ENCODE measurements at places on chromosomes 4 and X.

DNA sequence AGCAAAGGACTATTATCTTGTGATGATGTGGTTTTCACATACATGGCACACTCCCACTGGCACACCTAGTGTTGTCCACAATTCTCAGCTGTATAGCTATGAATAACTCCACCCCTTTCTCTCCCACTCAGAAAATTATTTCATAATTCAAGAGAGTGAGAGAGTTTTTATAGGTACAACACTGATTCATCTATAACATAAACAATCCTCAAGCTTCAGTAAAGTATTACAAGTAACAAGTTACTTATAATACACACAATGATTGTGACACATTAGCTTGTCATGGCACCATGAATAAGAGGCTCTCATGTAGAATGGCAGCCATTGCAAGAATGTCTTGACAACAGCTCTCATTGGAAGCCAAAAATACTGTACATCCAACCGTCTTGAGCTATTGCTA is 43.9 kb downstream of the RAB40A start:
- H3K27me3 ChIP-seq: no peaks in the 10 kb centered on the region
- H3K4me3 ChIP-seq: no peak overlapping the region
- no peak overlapping the region for H3K27ac ChIP-seq
- H3K36me3 ChIP-seq: no peaks in the 10 kb centered on the region
- no peaks in the 10 kb centered on the region for H3K4me1 ChIP-seq

DNA sequence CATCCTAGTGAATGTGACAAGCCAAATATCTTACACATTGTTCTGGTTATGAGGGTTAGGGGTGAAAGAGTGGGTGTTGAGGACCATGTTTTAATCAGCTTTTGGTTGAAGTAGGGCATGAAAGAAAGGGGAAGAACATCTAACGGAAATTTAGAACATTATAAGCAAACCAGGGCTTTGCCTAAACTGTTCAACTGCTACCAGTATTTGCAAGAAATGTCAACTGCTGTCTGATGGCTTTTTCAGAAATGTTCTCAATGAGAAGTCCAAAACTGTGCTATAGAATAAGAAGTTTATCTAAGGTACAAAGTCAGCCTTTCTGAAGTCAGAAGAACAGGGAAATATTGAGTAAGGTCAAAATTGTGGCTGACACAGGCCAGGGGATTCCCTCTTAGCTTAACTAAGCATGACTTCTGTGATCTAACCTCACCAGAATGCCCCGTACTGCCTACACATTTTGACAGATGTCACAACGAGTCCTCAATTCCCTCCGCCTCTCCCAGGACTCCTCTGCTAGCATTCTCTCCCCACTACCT is 67.1 kb downstream of the DTHD1 start:
- no peaks in the 10 kb centered on the region for H3K36me3 ChIP-seq
- no peak for DNase-seq
- no peaks in the 10 kb centered on the region for H3K27me3 ChIP-seq
- no peaks in the 10 kb centered on the region for H3K4me1 ChIP-seq

DNA sequence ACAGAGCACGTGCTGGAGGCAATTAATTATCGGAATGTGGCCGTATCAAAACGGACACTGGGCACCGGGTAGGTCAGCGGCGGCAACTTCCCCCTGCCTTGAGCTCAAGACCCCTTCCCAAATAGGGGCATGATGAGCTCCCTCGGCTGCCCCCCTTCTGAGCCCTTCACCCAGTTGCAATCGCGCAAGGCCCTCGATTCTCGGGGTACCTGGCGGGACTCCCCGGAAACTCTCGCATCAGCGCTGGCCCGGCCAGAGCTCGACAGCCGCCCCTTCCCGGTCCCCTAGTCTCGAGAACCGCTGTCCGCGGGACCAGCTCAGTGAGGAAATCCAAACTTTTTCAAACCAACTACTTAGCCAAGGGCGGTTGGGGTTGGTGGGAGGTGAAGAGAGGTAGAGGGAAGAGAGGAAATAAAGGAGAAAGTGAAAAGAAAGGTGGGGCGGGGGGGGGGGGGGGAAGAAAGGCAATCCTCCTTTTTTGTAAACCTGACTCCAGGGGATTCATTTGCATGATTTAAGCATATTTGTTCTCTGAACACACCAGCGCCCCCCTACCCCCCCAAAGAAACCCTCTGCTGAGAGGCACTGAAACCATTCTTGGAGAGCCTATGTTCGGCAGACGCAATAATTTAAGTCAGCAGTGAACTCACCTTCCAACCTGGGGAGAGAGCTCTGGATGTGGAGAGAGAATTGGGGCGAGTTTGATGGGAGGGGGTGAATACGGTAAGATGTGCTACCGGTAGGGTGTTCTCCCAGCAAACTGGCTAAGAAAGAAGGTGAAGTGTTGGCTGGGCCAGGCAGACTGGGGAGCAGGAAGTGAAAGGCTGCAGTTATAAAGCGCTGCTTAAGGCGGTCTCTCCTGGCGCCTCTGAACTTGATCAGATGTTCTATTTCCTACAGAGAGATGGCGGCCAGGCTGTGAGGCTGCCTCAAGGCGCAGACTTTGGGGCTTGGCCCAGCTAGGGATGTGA is 2.0 kb upstream of the ZIC3 start:
- peaks cover 16% of the 10 kb centered on the region for H3K27me3 ChIP-seq
- DNase-seq: no peak
- H3K4me1 ChIP-seq: peaks cover 7% of the 10 kb centered on the region
- H3K27ac ChIP-seq: no peak overlapping the region
- no peaks in the 10 kb centered on the region for H3K36me3 ChIP-seq
- H3K4me3 ChIP-seq: no peak overlapping the region

DNA sequence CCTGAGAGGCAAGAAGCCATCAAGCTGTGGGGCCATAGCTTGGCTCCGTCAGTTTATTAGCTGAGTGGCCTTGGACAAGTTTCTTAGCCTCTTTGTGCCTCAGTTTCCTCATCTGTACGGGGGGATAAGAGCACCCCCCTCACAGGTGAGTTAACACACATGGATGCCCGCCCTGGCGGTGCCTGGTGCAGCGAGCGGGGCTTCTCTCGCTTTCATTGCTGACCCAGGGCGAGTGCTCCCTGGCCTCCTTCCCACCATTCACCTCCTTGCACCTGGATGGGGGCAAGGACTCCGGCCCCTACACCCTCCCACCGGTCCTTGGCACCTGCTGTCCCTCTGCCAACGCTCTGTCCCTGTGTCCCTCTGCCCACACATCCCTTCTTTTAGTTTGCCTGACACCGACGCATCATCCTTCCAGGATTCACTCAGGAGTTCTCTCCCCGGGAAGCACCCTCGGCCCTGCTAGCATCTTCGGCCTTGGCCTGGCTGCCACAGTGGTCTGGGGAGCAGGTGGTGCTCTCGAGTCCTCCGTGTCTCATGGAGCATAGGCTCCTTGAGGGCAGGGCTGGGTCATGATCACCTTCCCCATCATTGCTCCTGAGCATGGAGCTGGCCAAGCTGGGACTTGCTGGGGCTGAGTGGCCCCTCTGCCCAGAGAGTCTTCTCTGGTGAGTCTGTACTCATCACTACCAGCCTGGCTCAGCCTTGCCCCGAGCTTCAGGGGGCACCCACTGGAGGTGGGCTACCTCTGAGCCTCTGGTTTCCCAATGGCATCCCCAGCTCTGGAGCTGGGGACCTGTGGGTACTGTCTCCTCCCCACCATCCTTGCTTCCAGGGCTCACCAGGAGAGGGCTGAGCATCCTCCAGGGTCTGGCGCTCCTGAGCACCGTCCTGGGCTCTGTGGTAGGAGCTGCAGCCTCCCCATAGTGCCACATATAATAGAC is 53.8 kb upstream of the SORCS2 start:
- no peak for DNase-seq
- peaks cover 12% of the 10 kb centered on the region for H3K27me3 ChIP-seq
- H3K4me3 ChIP-seq: no peak overlapping the region
- H3K4me1 ChIP-seq: peaks cover 12% of the 10 kb centered on the region
- no peak overlapping the region for H3K27ac ChIP-seq
- H3K36me3 ChIP-seq: no peaks in the 10 kb centered on the region

DNA sequence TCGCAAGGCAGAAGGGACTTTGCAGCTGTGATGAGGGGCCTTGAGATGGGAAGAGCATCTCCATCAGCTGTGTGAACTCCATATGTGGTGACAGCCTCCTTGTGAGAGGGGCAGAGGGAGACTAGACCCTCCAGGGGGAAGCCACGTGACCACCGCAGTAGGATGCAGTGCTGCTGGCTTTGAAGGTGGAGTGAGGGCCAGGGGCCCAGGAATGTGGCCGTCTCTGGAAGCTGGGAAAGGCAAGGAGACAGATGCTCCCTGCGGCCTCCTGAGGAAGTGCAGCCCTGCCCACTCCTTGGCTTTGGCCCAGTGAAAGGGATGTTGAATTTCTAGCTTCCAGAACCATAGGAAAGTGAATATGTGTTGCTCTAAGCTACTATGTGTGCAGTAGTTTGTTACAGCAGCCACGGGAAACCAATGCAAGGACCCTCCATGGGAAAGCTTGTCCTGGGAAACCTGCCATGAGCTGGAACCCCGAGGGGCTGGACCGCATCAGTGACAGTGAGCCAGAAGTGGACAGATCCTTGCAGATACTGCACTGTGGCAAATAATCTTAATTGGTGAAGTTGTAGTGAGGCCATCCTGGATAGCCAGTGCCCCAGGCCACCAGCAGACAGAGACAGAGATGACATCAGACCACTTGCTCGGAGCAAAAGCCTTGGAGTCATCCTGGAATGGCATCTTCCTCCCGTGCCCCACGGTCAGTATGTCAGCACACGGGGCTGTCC is 35.4 kb upstream of the SORCS2 start:
- DNase-seq: no peak
- peaks cover 24% of the 10 kb centered on the region for H3K4me1 ChIP-seq

DNA sequence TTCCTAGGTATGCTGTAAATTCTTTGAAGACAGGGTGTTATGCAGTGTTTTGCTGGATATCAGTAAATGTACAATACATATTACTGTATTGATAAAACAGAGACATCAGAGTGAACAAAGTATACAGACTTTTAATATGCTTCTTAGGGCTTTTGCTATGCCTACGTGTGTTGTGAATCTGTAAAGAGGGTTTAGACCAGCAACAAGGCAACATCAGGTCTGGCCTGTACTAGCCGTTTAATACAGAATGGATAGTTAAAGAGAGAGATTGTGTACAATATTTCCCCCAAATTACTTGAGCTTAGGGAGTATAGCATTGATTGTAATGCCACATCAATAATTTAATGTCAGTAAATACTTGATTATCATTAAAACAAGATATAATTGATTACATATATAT is 75.2 kb downstream of the PAQR3 start:
- no peak for DNase-seq
- H3K27ac ChIP-seq: no peak overlapping the region
- H3K27me3 ChIP-seq: no peaks in the 10 kb centered on the region
- no peaks in the 10 kb centered on the region for H3K4me1 ChIP-seq

DNA sequence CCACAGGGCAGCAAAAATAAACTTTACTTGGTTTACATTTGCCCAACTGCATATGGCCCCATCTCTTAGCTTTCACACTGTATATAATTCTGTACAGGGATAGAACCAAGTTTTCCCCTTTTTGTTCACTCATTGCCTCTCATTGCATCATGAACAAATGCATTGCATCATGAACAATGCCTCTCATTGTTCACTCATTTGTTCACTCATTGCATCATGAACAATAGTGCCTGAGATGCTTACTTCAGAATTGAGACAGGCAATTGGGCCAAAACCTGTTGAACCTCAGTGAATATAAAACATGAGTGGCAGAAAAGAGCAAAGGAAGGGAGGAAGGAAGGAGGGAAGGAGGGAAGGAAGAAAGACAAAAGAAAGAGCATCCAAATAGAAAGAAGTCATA is 98.2 kb downstream of the SOWAHB start:
- no peaks in the 10 kb centered on the region for H3K36me3 ChIP-seq
- DNase-seq: no peak
- H3K4me1 ChIP-seq: peaks cover 18% of the 10 kb centered on the region
- H3K27ac ChIP-seq: no peak overlapping the region
- H3K27me3 ChIP-seq: no peaks in the 10 kb centered on the region
- H3K4me3 ChIP-seq: no peak overlapping the region

GRCh38 chr4:118836301-118837120 is 585 bp upstream of the SEC24D start:
- DNase-seq: no peak
- no peaks in the 10 kb centered on the region for H3K4me1 ChIP-seq
- peak overlapping the region; percentile 88 for H3K4me3 ChIP-seq

DNA sequence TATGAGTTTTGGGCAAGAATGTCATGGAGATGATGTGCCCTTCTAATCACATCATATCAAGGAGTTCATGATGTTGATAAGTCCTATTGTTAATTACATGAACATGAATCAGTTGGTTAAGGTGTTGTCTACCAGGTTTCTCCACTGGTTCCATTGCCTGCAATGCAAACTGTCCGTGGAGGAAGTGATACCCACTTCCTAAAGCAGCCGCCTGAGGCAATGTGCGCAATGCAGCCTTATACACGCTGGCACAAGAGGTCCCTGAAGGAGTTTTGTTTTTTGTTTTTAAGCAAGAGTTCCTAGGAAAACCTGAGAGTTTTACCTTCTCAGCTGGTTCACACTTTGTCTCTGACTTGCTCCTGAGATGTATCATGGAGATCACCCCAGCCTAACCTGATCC is 5.9 kb upstream of the GPKOW start:
- no peak overlapping the region for H3K4me3 ChIP-seq
- H3K27me3 ChIP-seq: no peaks in the 10 kb centered on the region
- no peak for DNase-seq
- H3K4me1 ChIP-seq: no peaks in the 10 kb centered on the region
- H3K36me3 ChIP-seq: no peaks in the 10 kb centered on the region

- no peaks in the 10 kb centered on the region for H3K4me1 ChIP-seq
- no peaks in the 10 kb centered on the region for H3K36me3 ChIP-seq
- DNase-seq: no peak
- no peaks in the 10 kb centered on the region for H3K27me3 ChIP-seq
- H3K4me3 ChIP-seq: no peak overlapping the region
- H3K27ac ChIP-seq: no peak overlapping the region
Observed at GRCh38 chrX:3449287-3449686, 102.8 kb upstream of the MXRA5 start.

DNA sequence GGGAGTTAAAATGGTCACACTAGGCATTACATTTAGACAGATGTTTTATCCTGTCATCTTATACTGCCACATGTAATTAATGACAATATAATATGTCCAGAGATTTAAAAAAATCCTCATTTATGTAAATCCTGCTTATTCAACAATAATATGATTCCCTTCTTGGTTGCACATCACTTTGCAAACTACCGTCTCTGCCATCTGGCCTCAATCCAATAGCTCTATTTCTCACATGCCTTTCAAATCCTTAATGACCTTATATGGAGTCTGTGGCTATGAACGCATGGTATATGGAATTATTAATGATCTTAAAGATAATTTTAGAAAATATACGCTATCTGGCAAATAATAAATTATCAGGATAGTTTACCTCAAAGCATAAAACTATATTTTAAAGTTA is 144.5 kb downstream of the NPNT start:
- H3K27me3 ChIP-seq: no peaks in the 10 kb centered on the region
- no peak overlapping the region for H3K27ac ChIP-seq
- no peak for DNase-seq
- no peaks in the 10 kb centered on the region for H3K36me3 ChIP-seq

- H3K4me1 ChIP-seq: peaks cover 6% of the 10 kb centered on the region
- no peaks in the 10 kb centered on the region for H3K27me3 ChIP-seq
- no peak overlapping the region for H3K4me3 ChIP-seq
- H3K36me3 ChIP-seq: no peaks in the 10 kb centered on the region
- no peak for DNase-seq
Observed at GRCh38 chrX:117998171-117998570, 118.4 kb downstream of the KLHL13 start.

GRCh38 chr4:161448550-161449180 is 715.1 kb downstream of the FSTL5 start:
- H3K27ac ChIP-seq: no peak overlapping the region
- H3K4me3 ChIP-seq: no peak overlapping the region
- H3K36me3 ChIP-seq: no peaks in the 10 kb centered on the region
- H3K27me3 ChIP-seq: no peaks in the 10 kb centered on the region
